Activated T-helper 1 cell treated with anti-CD3 and anti-CD28 coated beads, Interleukin-12 subunit alpha, Interleukin-12 subunit beta, Interleukin-2, Interleukin-4 antibody, amounts not matched to agents 30 ng/mL and 10 ng/mL and 1 ng/mL, durations not matched to agents 14 hours and 24 hours and 36 hours (primary cell): ENCODE measurements at places on chromosomes 3 and 15. TPM values are rescaled to one million over a fixed set of nuclear protein-coding genes. Genes with fewer than 3 reads are reported as not detected.

The SLC27A2 gene
- total RNA-seq: 78.0 and 78.7 TPM in 2 replicates

The BLM gene
- total RNA-seq: 64.3 and 65.1 TPM in 2 replicates

The SLCO2A1 gene
- not detected in 2 replicates for total RNA-seq

The DPPA4 gene
- not detected in 2 replicates for total RNA-seq

The LRRC49 gene
- total RNA-seq: not detected in 2 replicates

- no peak for DNase-seq
These were observed 1298.6 kb downstream of the SI start for GRCh38 chr3:163779396-163780344.

DNA sequence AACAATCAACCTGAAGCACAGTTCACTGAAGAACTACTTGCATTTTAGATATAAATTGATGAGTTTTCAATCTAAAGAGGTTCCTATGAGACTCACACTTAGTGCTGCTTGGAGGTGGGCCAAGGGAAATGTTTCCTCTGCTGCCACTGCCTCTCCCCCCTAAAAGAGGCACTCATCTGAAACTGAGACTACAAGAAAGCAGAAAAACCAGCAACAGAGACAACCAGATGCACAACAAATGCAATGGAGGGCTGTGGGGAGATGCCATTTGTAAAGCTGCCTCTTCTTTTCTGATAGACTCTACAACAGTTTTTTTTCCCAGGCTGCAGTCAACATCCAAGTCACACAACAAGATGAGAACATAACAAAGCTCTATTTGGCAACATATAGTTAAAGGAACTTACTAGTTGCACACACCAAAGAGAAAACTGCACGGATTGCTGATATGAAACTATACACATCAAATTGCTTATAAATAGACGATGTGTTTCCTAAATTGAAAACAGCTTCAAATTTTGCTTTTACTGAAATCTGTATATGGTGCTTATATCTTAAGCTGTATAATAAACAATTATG lies 11.0 kb downstream of the TSPAN3 start:
- DNase-seq: no peak

- no peak for DNase-seq
These were observed 25.6 kb upstream of the ZNF280D start for GRCh38 chr15:56758770-56759449.

- no peak for DNase-seq
These were observed 231.8 kb downstream of the TP63 start for GRCh38 chr3:189863031-189863430.

DNA sequence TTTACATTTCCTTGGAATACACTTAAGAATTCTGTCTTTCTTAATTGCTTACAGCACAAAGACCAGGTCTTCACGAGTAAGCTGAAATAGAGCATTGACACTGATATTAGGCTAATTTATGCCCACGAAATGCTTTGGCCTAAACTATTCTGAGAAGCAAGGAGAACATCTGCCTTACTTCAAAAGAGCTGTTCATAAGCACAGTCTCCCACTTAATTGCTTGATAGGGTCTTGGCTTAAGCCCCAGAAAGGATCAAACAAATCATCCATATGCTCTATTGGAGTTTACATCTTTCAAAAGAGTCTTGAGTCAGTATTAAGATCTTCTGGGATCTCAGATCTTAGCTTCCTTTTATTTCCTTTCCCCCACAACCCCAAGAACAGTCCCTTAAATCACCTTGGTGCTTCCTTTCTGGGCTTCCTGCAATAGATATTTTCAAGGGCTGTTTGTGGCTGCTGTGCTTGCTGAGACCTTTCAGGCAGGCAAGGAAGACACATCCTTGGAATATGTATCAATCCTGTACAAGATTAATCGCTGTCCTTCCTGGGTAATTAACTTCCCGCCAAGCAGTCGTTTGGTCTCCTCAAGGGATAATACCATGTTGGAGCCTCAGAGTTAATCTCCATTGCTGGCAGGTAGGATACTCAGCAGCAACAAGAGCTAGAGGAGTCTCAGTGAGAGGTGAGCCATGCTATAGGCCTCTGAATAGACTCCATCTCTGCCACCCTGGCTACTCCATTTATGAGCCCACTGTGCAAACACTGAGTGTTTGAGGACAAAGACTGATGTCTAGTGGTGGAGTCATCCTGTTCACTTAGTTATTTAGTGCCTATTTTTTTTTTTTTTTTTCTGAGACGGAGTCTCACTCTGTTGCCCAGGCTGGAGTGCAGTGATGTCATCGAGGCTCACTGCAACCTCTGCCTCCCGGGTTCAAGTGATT lies 37.1 kb downstream of the TMEM158 start:
- no peak for DNase-seq

DNA sequence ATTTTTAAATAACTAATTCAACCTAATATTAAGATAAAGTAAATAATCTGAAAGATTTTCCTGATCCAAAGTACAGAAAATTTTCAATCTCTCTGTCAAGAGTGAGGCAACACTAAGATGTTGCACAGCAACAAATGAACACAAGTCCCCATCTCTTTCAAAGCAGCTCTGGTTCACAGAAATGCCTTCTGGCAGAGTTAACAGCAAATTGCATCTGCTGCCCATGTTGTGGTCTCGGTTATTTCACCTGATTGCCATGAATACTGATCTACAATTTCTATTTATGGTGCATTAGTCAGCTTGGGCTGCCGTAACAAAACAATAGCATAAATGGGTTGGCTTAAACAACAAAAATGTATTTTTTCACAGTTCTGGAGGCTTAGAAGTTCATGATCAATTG lies 167.3 kb downstream of the BCHE start:
- no peak for DNase-seq

- DNase-seq: no peak
These were observed 220.0 kb upstream of the UMPS start for GRCh38 chr3:124510290-124510689.

- no peak for DNase-seq
These were observed 23.7 kb downstream of the ABHD2 start for GRCh38 chr15:89111961-89112340.

DNA sequence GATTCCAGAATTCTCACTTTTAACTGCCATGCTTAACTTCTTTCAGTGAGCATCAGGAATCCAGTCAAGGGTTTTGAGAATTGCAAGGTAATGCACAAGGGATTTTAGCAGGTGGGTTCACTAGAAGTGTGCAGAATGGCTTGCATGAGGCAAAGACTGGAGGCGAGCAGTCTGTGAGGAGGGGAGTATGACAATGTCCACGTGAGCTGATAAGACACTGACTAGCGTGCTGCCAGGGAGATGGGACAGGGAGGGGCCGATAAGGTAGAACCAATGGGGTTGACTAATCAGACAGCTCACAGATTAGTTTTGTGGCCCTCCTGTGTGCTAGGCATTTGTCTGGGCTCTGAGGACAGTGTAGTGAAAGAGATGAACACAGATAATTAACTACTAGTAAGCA lies 102.0 kb upstream of the DAZL start:
- no peak for DNase-seq

- no peak for DNase-seq
These were observed 23.0 kb upstream of the COPG1 start for GRCh38 chr3:129226374-129226773.

DNA sequence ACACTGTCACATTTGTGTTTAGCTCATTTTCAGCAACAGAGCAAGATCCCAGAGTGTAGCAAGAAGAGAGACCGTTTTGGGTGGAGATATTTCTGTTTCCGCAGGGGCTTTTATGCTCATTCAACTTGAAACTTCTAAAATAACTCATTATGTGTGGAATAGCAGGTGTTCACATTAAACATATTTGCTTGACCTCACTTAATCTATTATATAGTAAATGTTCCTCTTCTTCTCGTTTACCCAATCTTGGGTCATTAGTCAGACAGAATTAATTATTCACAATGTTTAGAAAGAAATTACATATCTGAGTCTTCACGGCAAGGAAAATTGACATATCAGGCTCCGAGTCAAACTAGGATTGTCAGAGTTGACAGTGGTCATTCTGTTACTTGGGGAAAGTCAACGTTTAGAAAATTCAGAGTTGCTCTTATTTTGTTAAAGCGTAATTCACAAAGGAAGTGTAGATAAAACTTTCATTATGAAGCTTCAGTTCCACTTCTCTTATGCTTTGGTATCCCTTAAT lies 222.9 kb downstream of the TPRG1 start:
- DNase-seq: no peak

DNA sequence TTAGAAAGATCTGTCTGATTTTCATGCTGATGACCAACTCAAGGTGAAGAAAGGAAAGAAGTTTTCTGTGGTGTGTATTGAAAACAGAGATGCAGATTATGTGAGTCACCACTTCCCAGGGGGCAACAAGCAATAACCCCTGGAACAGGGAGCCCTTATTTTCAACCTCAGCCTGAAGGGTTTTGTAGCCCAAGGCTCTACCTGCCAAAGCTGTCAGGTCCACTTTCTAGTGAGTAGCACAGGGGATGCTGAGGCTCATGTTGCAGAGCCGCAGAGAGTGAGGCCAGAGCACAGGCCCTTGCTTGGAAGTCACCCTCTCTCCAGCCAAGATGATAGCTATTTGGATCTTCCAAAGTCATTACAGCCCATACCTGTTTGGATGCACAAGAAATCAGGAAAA lies 152.2 kb upstream of the SLC24A5 start:
- no peak for DNase-seq

- DNase-seq: no peak
These were observed 70.5 kb upstream of the EPHB3 start for GRCh38 chr3:184491011-184491576.

DNA sequence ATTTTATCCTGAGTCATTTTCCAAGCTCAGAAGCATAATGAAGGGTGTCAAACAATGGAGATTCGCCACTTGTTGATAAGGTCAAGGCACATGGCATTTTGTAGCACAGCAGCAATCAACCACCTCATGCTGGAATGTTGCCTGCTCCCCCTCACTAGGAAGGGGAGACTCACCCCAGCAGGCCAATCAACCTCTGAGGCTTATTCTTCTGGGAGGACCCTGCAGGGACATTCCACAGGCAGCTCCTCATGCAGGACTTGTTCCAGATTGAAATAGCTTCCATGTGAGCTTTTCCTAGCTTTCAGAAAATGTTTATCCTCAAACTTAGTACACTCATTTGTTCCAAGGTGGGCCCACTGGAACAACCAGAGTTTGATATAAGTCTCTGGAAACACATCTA lies 77.6 kb downstream of the SSR3 start:
- no peak for DNase-seq

DNA sequence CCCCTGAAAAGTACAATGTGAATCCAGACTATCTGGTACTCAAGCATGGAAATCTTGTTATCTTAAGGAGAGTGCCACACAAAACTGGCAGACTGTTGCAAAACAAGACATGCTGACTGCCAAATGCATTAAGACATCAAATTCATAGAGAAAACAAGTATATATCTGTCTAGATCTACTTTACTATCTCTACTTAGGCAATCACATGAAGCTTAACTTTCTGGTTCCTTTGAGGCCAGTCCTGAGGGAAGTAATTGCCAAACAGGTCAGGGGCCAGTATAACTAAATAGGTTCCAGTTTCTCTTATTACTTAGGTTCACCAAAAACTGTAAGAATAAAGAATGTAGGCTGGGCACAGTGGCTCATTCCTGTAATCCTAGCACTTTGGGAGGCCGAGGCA lies 15.9 kb upstream of the SLC4A7 start:
- no peak for DNase-seq

GRCh38 chr3:119413603-119414280 lies 49.7 kb downstream of the TMEM39A start:
- no peak for DNase-seq

DNA sequence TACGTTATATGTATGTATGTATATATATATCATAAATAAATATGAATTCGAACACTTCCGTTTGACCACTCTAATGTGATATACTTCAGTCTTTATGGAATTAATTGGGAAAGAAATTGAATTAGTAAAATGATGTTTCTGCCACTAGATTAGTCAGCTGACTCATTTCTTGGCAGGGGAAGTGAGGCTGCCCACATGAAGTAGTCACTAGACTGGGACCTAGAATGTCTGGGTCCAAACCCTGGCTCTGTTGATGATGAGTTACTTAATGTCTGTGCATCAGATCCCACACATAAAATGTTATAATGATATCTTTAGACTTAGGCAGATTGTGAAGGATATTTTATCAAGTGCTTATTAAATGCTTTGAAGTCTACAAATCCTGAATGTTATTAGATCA lies 27.4 kb upstream of the ARL14 start:
- DNase-seq: no peak

DNA sequence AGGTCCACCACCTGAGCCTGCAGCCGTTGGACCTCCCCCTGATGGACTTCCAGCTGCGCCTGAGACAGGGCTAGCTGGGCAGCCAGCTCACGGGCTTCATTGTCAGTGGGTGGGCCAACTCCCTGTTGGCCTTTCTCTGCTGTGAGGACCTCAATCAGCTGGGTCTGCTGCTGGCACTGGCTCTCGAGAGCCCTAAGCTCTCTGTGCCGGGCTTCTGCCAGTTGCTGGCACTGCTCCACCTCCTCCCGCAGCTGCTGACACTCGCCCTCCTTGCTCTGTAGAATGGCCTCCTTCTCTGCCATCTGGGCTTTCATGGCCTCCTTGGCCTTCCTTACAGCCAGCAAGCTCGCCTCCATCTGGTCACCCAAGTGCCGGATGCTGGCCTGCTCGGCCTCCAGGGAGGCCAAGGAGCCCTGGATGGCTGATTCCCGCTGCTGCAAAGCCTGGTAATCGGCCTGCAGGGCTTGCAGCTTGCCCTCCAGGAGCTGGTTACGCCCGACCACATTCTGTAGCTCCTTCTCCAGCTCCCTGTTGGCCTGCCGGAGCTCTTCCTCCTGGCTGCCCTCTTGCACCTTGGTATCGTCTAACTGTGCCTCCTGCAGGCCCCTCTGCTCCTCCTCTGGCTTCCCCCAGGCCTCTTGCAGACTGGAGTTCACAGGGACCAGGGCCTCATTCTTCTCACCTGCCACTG lies 23.8 kb downstream of the CXCR6 start:
- DNase-seq: no peak

DNA sequence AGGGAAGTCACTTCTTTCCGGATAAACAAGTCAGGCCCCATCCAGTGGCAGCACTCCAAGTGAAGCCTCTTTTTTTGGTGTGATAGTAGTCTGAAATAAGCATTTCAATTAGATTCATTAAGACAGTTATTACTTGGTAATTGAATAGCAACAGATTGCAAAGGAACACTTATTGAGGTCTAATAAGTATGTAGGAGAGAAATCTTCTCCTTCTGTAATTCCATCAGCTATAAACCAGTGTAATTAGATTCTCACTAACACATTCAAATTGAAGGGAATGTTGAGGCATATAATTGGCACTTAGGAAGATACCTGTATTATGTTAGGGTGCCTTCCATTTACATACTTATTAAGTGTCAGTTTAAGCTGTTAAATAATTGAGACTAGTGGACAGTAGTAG lies 73.9 kb downstream of the SEMA6D start:
- DNase-seq: no peak
